Stimulated activated CD4-positive, alpha-beta T cell treated with anti-CD3 and anti-CD28 coated beads, Interleukin-4, amount 100 ng/mL, for 48 hours (primary cell): ENCODE measurements at places on chromosomes 2 and 18.

DNA sequence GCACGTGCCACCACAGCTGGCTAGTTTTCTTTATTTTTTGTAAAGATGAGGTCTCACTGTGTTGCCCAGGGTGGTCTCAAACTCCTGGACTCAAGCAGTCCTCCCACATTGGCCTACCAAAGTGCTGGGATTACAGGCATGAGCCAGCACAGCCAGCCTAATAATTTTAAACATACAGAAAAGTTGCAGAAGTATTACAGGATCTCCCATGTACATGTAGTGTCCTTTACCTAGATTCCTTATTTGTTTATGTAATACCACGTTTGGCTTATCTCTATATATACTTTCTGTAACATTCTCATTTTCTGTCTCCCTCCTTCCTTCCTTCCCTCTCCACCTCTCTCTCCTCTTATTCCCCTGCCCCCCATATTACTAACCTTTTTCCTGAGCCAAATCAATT is 41.7 kb downstream of the PPM1B start:
- no peak for DNase-seq

GRCh38 chr2:155424518-155424917 is 726.0 kb downstream of the KCNJ3 start:
- no peak for DNase-seq

DNA sequence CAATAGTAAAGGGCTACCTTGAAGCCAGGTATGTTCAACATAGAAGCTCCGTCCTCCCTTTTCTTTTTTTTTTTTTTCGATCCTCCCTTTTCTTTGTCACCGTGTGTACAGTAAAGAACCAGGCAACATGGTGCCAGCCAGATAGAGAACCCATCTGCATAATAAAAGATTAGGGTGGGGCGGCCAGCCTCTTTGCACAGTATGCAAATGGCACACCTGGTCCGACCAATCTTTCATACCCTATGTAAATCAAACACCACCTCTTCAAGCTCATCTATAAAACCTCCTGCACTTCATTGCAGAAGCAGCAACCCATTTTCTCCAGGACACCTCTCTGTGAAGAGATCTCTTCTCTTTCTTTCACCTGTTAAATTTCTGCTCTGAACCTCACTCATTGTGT is 7.3 kb upstream of the WDR33 start:
- no peak for DNase-seq

GRCh38 chr2:98448441-98449145 is 3.9 kb downstream of the INPP4A start:
- DNase-seq, result no peak

- DNase-seq, result no peak
Measured at GRCh38 chr2:109028738-109029489, 39.9 kb upstream of the EDAR start.

DNA sequence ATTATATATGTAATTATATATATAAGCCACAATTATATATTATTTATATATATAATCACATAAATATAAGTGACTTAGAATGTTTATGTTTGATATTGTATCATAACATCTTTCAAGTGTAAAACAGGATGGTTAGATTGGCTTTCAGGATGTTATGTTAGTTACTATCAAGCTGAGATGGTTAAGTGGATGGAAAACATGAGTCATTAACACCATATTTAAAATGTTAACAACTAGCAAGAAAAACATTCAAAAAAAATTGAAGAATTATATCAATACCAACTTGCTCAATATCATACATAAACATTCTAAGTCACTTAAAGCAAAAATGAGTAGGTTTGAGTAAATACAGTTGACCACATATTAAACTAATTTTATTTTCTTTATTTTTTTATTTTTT is 21.8 kb upstream of the RAB27B start:
- no peak for DNase-seq

GRCh38 chr18:26546170-26546874 is 2.0 kb downstream of the KCTD1 start:
- DNase-seq, result no peak
